ENCODE measurements at places on chromosomes 1 and 21.

- no peak for DNase-seq
Measured at GRCh38 chr1:88658419-88658818, 25.7 kb upstream of the PKN2 start.

- DNase-seq = no peak
Measured at GRCh38 chr1:210021145-210021860, 83.3 kb downstream of the SYT14 start.

GRCh38 chr1:65372557-65372956, 47.9 kb upstream of the LEPR start:
- no peak for DNase-seq

GRCh38 chr1:22804406-22804805, 93.8 kb downstream of the EPHB2 start:
- no peak for DNase-seq

GRCh38 chr1:157485793-157486192, 66.5 kb downstream of the FCRL5 start:
- no peak for DNase-seq

- no peak for DNase-seq
Measured at GRCh38 chr1:54312796-54313316, 93.3 kb downstream of the SSBP3 start.

- DNase-seq = no peak
Measured at GRCh38 chr1:3954170-3955169, 54.4 kb upstream of the C1orf174 start.

DNA sequence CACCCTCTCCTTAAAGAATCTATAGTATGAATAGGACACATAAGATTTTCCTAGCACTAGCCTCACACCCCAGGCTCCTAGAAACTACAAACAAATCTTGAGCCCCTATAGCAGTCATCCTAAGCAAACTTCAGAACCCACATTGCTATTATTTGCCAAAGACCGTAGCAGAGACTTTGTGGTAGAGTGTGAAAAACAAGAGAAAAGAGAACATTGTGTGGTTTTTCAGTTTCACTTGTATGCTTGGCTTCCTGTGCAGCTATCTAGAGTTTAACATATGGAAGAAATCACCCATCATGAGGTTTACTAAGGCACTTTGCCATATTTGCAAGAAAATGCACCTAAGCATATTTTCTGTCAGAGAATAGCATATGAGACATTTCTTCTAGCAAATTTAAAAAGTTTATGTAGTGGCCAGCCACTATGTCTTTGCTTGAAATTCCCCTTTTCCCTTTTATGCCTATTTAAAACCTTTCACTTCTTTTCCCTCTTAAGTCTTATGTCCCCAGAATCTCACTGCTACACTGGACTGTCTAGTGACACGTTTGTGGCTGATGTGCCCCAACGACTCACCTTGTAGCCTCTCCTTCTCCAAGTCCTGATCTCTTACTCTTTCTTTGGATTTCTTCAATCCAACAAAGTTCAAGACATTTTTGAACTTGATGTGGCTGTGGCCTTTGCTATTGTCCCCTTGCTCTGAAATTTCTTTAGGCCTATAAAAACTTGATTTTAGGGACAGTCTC, 25.6 kb downstream of the CCDC190 start:
- DNase-seq = no peak

DNA sequence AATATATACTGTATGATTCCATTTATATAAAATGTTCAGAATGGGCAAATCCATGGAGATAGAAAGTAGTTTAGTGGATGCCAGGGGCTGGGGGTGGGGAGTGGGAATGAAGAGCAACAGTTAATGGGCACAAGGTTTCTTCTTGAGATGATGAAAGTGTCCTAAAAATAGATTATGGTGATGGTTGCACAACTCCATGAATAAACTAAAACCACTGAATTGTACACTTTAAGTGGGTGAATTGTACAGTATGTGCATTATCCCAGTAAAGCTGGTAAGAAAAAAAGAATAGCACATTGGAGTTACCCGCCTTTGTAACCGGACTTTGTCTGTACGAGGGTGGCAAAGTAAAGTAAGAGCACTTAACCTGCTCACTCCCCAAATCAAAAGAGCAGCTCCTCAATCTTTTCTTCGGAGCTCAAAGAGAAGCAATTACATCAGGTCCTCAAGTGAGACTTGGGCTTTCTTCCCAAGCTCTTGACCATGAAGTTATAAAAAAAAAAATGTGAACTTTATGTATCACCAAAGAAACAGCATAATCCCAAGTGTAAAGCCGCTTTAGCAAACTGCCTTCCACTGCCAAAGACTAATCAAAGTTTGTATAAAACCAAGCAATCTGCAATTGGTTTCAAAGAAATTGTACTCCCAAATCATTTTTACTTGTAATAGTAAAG, 32.1 kb downstream of the ALDH9A1 start:
- no peak for DNase-seq

DNA sequence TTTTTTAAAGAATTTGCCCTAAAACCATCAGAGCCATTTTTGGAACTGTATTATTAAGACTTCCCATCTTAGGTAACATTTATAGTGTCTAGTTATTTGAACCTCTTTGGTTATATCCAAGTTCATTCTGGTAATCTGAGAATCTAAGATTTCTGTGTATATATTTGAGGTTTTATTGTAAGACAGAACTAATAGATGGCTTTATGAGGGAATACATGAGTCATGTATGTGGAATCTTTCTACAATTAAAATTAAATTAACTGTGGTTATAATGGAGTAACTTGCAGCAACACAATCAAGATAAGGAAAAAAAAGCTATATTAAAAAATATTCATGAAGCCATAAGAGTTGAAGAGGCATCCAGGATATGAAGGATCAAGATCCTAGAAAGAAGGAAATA, 92.1 kb downstream of the UBE2U start:
- no peak for DNase-seq

- no peak for DNase-seq
Measured at GRCh38 chr21:32062591-32063227, 189.9 kb downstream of the HUNK start.

DNA sequence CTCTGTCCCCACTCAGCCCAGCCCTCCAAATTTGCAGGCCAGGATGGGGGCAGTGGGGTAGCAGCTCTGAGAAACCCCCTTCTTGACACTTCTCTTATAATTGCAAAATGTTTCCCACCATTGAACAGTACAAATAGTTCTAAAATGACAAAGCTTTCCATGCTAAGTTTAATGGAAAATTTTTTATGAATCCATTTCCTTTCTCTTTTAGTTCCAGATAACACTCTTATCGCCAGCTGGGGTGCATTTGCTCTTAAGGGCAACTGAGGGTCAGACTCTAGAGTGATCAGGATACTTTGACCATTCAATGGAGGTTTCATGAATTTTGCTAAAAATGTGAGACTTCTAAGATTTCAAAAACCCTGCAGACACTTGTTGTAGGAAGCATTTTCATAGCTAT, 29.9 kb downstream of the PIK3C2B start:
- no peak for DNase-seq

GRCh38 chr21:45397381-45397780, 7.6 kb upstream of the COL18A1 start:
- DNase-seq = no peak

GRCh38 chr1:210373878-210374599, 45.3 kb downstream of the HHAT start:
- DNase-seq = no peak

GRCh38 chr1:21246905-21247642, 43.2 kb downstream of the ECE1 start:
- no peak for DNase-seq

DNA sequence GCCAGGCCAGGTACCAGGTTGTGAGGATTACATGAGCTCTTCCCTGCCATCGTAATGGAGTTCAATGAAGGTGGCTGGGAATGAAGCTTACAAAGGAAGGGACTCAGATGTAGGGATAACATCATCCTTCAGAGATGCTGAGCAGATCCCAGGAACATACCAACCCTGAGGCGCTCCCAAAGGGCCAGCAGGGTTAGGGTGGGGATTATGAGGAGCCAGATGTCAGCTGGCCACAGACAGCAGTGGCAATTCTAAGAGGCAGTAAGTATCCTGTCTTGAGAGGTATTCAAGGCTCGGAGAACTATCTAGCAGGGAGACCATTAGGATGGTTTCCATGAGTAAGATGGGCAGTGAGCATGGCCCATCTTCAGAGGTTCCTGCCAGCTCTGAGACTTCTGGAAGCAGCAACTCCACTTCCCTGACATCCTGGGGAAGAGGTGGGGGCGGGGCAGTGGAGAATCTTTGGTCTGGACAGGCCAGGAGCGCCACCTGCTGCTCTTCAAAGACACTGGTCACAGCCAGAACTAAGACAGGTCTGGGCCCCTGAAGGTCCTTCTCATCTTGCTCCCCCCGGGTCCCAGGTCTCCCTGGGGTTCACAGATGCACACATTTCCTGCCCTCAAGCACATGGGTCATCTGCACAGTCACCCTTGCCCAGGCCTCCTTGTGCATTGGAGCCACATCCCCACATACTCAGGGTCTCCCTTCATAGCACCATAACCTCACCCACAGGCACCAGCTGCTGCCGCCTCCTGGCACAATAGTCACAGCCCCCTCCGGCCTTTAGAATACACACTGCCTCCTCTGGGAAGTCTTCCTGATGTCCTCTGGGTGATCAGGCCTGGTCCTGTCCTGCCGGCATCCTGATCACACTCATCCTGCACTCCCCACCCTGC, 2.7 kb upstream of the SDC3 start:
- DNase-seq = peak; percentile 88

- no peak for DNase-seq
Measured at GRCh38 chr1:110185181-110185580, 24.9 kb upstream of the KCNC4 start.

GRCh38 chr1:27588256-27589232, 15.4 kb downstream of the AHDC1 start:
- no peak for DNase-seq

GRCh38 chr1:39394598-39394997, 96.8 kb upstream of the BMP8A start:
- no peak for DNase-seq

- no peak for DNase-seq
Measured at GRCh38 chr1:21342961-21343838, 52.9 kb upstream of the ECE1 start.

- DNase-seq = no peak
Measured at GRCh38 chr1:247165674-247166073, 6.1 kb downstream of the ZNF124 start.

DNA sequence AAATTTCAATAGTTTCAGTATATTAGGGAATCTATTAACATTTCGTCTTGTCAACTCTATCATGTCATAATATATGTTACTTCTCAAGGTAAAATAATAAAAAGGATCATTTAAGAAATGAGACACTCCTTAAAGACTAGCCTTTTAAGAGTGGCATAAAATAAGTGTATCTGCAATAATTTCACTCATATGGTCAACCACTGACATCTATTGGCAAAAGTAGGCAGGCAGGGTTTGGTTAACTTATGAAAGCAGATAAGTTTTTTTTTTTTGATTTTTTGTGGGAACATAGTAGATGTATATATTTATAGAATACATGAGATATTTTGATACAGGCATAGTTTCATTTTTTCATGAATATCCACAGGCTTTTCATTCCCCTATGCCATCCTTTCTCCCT, 5.5 kb upstream of the RGS21 start:
- DNase-seq = no peak

- DNase-seq = peak; percentile 40
Measured at GRCh38 chr1:235012436-235013210, 116.0 kb downstream of the TOMM20 start.

GRCh38 chr1:77228836-77229235, 9.6 kb upstream of the PIGK start:
- no peak for DNase-seq

- DNase-seq = no peak
Measured at GRCh38 chr1:38451541-38451993, 405.0 kb upstream of the POU3F1 start.

DNA sequence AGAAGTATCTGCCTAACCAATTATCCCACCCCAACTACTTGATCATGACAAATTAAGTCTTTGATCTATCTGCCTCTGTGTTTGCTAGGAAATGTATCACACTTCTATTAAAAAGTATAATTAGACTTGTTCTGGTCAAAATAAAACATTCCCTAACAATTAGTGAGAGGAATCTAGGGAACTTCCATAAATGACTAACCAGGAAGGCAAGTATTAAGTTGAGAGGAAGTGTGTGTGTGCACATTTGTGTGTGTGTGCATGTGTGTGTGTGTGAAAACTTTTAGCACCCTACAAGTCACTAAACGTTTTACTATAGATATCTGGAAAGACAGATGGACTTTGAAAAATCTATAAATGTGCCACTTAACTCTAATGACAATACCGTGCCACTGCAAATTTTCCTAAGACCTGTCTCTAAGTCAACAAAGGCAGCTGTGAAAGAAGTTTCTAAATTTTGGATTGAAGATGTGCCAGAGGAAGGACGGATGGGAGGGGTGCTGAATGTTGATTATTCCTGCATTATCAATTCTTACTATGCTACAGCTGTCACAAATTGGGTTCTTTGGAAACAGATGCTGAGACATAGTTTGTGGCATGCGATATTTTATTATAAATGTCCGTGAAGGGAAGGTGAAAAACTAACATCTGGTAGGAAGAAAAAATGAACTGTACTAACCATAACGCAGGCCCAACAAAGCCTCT, 567.1 kb downstream of the PTPRC start:
- DNase-seq = no peak

- no peak for DNase-seq
Measured at GRCh38 chr21:35927262-35927661, 133.1 kb downstream of the SETD4 start.

DNA sequence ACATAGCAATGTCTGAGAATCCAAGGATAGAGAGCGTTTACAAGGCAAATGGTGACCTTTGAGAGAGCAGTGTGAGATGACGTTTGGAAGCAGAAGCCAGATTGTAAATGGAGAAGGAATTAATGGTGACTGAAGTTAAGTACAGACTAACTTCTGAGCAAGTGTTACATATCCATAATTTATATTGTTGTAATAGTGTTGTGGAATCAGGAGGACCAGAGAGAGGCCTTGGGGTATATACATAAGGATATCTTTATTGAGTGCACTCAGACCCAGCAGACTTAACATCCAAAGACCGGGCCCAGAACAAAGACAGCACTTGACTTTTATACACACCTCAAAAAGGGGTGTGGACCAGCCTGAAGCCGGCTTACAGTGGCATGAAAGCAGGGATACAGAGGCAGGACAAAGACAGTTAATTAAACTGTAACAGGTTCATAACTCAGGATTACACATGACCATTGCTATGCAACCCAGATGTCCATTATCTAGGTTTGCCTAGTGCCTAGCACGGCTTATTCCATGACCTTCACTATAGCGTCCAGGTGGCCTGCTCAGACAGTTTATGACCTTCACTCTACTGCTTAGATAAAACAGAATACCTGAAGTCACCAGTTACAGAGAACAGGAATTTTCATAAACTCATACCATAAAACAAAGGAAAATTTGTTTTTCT, 2.7 kb upstream of the MGST3 start:
- no peak for DNase-seq

Measured in suprapubic skin (tissue), 4 donors.